ENCODE measurements at places on chromosomes 3 and 15. TPM values are rescaled to one million over a fixed set of nuclear protein-coding genes. Genes with fewer than 3 reads are reported as not detected.

SERPINI2 gene
- not detected for polyA plus RNA-seq

DNA sequence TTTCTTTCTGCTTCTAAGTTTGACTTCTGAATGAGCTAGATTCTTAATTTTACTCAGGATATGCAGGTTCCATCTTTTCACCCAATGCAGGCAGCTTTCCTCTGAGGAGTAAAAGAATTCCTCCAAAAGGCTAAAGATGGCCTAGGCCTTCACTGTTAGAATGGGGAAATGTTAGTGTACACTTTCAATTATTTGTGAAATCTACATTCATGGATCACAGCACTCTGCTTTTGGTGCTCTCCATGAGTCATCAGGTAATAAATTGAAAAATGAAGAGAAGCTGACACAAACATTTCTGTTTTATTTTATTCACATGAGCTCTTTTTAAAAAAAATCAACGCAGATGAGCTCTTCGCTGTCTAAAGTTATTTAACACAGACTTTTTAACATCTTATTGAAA lies 502.5 kb upstream of the GOLIM4 start:
- DNase-seq: no peak
- H3K36me3 ChIP-seq: no peaks in the 10 kb centered on the region
- no peak overlapping the region for H3K4me3 ChIP-seq
- no peaks in the 10 kb centered on the region for H3K27me3 ChIP-seq

GRCh38 chr3:23938688-23939087 lies 6.4 kb upstream of the NR1D2 start:
- H3K4me1 ChIP-seq: no peaks in the 10 kb centered on the region
- H3K27ac ChIP-seq: no peak overlapping the region
- DNase-seq: no peak

DNA sequence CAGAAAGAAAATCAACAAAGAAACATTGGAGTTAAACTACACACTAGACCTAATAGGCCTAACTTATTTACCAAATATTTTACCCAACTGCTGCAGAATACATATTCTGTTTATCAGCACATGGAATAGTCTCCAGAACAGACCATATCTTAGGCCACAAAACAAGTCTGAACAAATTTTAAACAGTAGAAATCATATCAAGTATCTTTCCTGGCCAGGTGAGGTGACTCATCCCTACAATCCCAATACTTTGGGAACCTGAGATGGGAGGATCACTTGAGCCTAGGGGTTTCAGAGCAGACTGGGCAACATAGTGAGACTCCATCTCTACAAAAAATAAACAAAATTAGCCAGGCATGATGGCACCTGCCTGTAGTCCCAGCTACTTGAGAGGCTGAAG lies 18.1 kb upstream of the KPNA4 start:
- no peaks in the 10 kb centered on the region for H3K4me1 ChIP-seq
- no peaks in the 10 kb centered on the region for H3K27me3 ChIP-seq
- no peak for DNase-seq
- no peaks in the 10 kb centered on the region for H3K36me3 ChIP-seq

GABRA5 gene
- not detected for polyA plus RNA-seq

CCR9 gene
- polyA plus RNA-seq: 1.1 TPM

FEZF2 gene
- not detected for polyA plus RNA-seq

DNA sequence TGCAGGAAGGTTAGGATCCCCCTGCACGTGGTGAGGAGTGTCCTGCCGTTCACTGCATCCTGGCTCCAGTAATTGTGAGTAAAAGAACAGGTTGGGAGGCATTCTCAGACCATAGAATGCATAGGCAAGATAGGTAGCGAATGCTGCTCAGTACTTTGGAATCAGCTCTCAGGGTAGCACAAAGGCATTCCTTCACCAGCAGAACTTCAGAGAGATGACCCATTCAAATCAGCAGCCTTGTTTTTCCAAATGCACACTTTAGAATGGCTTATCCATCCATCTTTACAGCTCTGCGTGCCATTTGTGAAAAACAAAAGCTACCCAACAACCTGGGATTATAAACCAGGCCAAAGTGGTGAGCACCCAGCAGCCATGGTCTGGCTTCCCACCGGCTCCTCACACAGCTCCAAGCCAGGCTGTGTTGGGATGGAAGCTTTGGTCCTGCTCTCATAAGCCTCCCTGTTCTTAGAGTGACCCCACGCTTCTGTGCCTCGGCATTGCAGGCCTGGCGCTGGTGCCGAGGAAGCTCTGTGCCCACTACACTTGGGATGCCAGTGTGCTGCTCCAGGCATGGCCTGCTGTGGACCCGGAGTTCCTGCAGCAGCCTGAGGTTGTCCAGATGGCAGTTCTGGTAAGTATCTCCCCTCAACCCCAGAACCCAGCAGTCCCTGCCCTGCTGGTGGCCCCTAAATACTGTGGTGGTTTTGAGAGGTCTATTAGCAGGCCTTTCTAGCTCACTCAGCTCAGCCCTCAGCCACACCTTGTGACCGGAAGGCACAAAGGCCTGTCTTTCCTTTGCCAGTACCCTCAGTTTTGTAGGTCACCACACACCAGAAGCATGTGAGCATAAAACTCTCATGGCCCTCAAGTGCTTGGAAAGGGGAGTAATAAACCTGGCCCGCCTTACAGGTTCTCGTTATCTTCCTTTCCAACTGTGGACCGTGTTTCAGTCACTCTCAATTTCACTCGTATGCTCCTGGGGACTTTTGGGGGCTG lies 52.9 kb upstream of the LIMD1 start:
- DNase-seq: no peak
- H3K27me3 ChIP-seq: no peaks in the 10 kb centered on the region
- peaks cover 12% of the 10 kb centered on the region for H3K36me3 ChIP-seq
- no peaks in the 10 kb centered on the region for H3K4me1 ChIP-seq
- H3K4me3 ChIP-seq: no peak overlapping the region

DNA sequence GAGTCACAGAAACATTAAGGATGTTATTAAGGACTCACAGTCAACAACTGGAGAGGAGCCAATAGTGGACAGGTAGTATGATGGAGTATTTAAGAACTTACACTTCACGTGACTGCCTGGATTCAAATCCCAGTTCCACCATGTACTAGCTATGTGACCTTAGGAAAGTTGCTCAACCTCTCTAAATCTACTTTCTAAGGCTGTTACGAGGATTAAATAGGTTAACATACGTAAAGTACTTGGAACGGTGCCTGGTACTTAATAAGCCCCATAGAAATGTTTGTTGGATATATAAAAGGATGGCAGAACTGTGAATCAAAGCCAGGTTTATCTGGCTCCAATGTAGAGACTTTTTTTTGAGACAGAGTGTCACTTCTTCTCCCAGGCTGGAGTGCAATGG lies 24.4 kb downstream of the THRB start:
- H3K4me3 ChIP-seq: no peak overlapping the region
- no peaks in the 10 kb centered on the region for H3K4me1 ChIP-seq
- no peaks in the 10 kb centered on the region for H3K36me3 ChIP-seq
- H3K27me3 ChIP-seq: no peaks in the 10 kb centered on the region
- no peak for DNase-seq
- H3K27ac ChIP-seq: no peak overlapping the region

- no peak overlapping the region for H3K4me3 ChIP-seq
- H3K27me3 ChIP-seq: no peaks in the 10 kb centered on the region
- no peaks in the 10 kb centered on the region for H3K36me3 ChIP-seq
- H3K4me1 ChIP-seq: peaks cover 18% of the 10 kb centered on the region
- H3K27ac ChIP-seq: no peak overlapping the region
Measured at GRCh38 chr3:171251835-171252234, 208.4 kb downstream of the TNIK start.

SNX1 gene
- polyA plus RNA-seq: 75.8 TPM

- DNase-seq: no peak
- no peak overlapping the region for H3K4me3 ChIP-seq
- H3K27me3 ChIP-seq: no peaks in the 10 kb centered on the region
- H3K27ac ChIP-seq: no peak overlapping the region
Measured at GRCh38 chr3:113545594-113545993, 13.2 kb downstream of the SIDT1 start.

DNA sequence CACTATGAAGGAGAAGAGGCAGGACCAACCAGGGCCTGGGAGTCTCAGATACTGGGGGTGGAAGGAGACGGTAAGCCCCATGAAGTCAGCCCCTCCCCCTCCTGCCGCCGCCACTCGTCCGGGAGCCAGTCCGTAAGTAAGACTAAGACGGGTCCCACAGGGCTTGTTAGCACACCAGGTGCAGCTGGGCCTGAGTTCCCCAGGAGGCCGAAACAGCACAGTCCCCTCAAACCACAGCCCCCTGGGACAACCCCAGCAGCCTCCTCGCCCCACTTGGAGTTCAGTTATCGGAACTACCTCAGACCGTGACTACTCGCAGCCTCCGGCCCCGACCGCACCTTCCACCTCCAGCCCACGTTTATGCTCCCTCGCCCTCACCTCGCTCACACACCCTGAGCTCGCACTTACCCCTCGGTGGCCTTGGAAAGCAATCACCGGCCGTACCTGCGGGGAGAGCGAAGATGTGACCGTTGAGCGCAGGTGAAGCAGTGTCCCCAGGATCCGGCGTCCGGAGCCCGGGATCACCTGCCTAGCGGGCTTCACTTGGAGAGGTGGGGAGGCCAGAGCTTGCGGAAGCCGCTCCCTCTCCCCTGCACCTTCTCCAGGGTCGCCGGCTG lies 557 bp downstream of the ELL3 start:
- no peaks in the 10 kb centered on the region for H3K27me3 ChIP-seq
- DNase-seq: peak; percentile 94
- H3K36me3 ChIP-seq: peaks cover 10% of the 10 kb centered on the region
- peaks cover 16% of the 10 kb centered on the region for H3K4me1 ChIP-seq
- peak overlapping the region; percentile 73 for H3K27ac ChIP-seq

DNA sequence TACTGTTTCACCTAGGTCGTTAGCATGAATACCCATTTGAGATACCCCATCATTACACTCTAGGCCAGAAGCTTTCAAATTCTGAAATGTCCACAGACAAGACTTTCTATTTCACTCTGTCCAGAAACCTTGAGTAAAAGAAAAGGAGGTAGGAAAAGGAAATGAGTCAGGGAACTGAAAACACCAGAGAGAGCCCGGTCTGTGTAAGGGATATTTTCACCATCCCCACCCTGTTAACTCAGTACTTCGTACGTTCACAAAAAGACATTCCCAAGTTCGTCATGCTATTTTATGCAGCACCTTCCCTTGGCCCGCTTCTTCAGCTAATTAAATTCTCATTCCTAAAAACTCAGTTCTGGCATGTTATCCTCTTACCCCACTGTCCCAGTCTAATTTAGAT lies 89.4 kb upstream of the SOX2 start:
- H3K4me1 ChIP-seq: no peaks in the 10 kb centered on the region
- no peak overlapping the region for H3K4me3 ChIP-seq
- no peak for DNase-seq
- H3K36me3 ChIP-seq: no peaks in the 10 kb centered on the region
- no peak overlapping the region for H3K27ac ChIP-seq

GRCh38 chr3:111667170-111667569 lies 72.0 kb upstream of the ZBED2 start:
- DNase-seq: no peak
- H3K27me3 ChIP-seq: no peaks in the 10 kb centered on the region
- peak overlapping the region; percentile 88 for H3K27ac ChIP-seq
- no peaks in the 10 kb centered on the region for H3K36me3 ChIP-seq
- no peak overlapping the region for H3K4me3 ChIP-seq
- H3K4me1 ChIP-seq: peaks cover 29% of the 10 kb centered on the region

- DNase-seq: peak; percentile 96
- no peaks in the 10 kb centered on the region for H3K27me3 ChIP-seq
- peak overlapping the region; percentile 97 for H3K27ac ChIP-seq
- peak overlapping the region; percentile 42 for H3K4me3 ChIP-seq
- peaks cover 29% of the 10 kb centered on the region for H3K36me3 ChIP-seq
Measured at GRCh38 chr15:31360843-31361763, 34.5 kb downstream of the KLF13 start.

DNA sequence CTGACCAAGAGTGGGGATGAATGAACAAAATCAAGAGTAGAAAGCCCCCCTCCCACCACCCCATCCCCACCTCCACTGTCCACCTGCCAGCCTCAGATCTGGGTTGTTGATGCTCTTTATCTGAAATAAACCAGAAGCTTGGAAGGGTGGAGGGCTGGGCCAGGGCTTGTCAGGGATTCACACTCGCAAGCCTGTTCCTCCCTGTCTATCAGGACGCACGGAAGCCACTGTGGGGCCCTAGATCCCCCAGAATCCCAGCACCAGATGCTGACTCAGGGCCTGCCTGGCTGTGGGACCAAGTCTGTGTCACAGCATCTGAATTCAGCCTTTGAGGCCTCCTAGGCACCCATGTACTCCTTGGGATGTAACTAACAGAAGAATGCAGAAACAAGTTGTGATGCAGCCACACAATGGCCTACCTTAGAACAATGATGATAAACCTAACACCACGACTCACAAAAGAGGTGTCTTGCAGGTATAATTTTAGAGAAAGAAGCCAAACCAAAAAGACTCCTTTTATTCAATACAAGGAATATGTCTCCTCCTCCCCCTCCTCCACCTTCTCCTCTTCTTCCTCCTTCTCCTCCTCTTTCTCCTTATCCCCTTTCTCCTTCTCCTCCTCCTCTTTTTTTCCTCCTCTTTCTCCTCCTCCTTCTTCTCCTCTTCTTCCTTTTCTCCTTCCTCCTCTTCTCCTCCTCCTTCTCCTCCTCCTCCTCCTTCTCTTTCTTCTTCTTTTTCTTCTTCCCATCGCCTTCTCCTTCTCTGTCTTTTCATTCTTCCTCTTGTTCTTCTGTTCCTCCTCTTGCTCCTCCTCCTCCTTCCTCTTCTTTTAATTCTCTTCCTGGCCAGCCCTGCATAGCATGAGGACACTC lies 234.7 kb downstream of the PLCL2 start:
- no peaks in the 10 kb centered on the region for H3K27me3 ChIP-seq
- no peak for DNase-seq
- no peak overlapping the region for H3K27ac ChIP-seq
- no peak overlapping the region for H3K4me3 ChIP-seq
- H3K36me3 ChIP-seq: no peaks in the 10 kb centered on the region

- H3K36me3 ChIP-seq: no peaks in the 10 kb centered on the region
- no peaks in the 10 kb centered on the region for H3K4me1 ChIP-seq
- no peak overlapping the region for H3K4me3 ChIP-seq
- no peak overlapping the region for H3K27ac ChIP-seq
- H3K27me3 ChIP-seq: no peaks in the 10 kb centered on the region
- DNase-seq: no peak
Measured at GRCh38 chr3:194386066-194386465, 13.0 kb downstream of the GP5 start.

GRCh38 chr3:58562498-58562897 lies 14.7 kb downstream of the FAM107A start:
- H3K27me3 ChIP-seq: no peaks in the 10 kb centered on the region
- no peaks in the 10 kb centered on the region for H3K4me1 ChIP-seq
- no peak overlapping the region for H3K4me3 ChIP-seq
- DNase-seq: no peak
- H3K27ac ChIP-seq: no peak overlapping the region
